ENCODE measurements at places on chromosomes 16 and 17. TPM values are rescaled to one million over a fixed set of nuclear protein-coding genes. Genes with fewer than 3 reads are reported as not detected.

Gene IL21R
- 0.03 TPM for total RNA-seq

Gene TLE7
- total RNA-seq: not detected

Gene MLKL
- 39.2 TPM for total RNA-seq

Gene CCL1
- total RNA-seq: not detected

Gene ST6GALNAC2
- 0.39 TPM for total RNA-seq

Gene THOC6
- total RNA-seq: 32.7 TPM

Gene CCL7
- 0.22 TPM for total RNA-seq

Gene GSE1
- 22.7 TPM for total RNA-seq

Gene SMIM36
- total RNA-seq: not detected

Gene WNT9B
- total RNA-seq: 0.05 TPM
